ENCODE measurements at places on chromosomes 3 and 15.
A peak's percentile ranks its signal among the peaks of the same experiment; 100 is the strongest.

DNA sequence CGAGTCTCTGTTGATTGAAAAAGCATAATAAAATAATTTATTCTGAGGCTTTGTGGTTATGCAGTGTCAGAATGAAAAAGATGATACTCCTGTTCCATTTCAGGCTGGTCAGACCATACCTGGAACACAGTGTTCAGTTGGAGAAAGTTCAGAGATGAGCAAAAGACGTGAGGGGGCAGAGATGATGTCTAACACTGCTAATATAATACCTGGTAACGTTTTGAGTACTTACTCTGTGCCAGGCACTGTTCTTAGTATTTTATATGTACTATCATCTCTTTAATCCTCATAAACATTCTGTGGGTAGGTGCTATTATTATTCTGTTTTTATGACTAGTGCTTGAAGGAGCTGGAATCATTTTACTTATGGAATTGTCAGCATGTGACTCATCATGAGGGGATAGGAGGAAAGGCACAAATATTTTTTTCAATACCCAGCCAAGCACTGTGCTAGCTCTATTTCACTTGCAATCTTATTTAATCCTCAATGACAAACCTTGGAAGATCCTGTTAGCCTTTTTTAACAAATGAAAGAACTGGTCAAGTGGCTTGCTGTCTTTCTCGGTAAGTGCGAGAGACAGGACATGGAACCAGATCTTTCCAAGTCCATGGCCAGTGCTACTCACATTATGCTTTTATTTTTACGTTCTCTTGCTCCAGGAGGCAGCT is 31.8 kb downstream of the IQGAP1 start:
- no peak for DNase-seq

DNA sequence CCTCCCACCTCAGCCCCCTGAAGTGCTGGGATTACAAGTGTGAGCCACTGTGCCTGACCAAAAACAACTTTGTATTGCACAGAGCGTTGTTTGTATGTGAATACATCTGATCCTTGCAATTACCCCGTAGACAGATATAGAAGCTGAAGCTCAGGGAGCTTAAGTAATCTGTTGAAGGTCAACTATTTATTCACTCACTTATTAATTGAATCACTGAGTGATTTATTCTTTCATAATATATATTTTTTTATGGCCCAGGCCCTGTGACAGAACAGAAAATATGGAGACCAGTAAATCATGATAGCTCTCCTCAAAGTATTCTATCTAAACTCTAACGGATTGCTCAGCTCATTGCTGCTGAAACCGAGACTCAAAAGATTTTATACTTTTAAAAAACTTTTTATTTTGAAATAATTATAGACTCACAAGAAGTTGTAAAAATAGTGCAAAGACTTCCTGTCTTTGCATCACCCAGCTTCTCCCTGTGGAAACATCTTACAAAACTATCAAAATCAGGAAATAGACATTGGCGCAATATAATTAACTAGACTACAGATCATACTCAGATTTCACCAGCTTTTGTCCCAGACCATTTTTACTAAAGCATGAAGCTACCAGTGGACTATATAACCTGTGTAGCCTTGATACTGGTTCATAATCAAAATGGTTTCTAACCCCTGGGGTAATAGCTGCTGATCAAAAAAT is 466.1 kb downstream of the PDCD6IP start:
- no peak for DNase-seq

- DNase-seq, result peak; percentile 77
These were observed 68.6 kb upstream of the ATP13A3 start for GRCh38 chr3:194555175-194556062.

DNA sequence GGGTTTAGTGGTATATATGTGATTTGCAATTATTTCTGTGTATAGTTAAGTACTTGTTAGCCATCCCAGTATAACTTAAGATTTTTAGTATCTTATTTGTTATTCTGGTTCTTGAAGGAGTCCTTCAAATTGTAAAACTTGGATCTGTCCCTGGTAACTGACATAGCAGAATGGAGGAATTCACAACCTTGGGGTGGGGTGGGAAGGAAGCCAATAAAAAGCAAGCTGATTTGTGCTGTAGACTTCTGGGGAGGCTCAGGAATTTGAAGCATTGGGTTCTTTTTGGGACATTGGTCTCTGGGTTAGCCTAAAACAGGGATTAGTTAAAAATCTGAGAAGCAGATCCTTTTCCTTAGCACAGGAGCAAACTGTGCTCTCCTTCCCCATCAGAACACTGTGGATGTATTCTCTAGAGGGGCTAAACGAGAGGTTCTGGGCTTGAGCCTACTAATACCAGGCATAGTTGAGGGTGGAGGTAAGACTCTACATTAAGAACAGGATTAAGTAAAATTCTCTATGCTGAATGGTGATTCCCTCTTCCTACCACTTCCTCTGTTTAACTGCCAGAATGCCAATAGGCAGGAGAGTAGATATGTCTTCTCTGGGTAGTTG is 42.2 kb downstream of the GMPS start:
- DNase-seq, result no peak

- no peak for DNase-seq
These were observed 56.1 kb downstream of the SLC12A8 start for GRCh38 chr3:125156456-125156855.

- DNase-seq, result peak; percentile 14
These were observed 7.7 kb downstream of the PLSCR1 start for GRCh38 chr3:146536681-146537080.

DNA sequence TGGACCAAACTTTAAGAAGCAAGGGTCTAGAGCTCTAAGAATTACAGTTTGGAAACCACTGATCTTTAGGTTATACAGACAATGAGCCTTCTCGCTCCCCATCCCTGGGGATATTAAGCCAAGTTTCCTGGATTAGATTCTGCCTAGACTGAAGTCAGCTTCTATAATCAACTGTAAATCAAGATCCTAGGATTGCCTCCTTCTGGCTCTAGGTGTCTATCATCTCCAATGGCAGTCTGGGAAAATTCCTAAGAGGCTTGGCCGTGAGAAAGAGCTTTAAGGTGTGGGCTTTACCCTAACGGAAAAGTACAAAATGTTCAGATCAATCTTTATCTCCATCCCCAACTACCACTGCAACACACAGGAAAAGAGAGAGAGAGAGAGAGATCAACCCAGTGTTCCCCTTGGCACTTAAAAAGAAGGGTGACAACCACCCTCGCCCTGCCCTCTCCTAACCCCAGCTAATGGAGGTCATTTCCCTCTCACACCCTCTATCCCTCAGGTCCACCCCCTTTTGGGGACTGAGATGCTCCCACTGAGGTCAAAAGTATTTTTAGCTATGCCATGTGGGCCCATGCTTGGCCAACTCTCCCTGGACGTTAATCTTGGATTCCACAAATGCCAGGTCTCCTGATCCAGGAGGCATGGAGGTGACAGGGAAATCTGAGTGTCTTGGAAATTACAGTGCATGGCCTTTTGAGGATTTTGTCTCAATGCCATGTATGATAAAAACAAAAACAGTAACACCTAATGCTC is 202.8 kb upstream of the BCL6 start:
- DNase-seq, result no peak

GRCh38 chr3:52063026-52063723 is 6.8 kb upstream of the DUSP7 start:
- DNase-seq, result no peak

GRCh38 chr3:6287088-6287875 is 573.6 kb upstream of the GRM7 start:
- DNase-seq, result no peak

- no peak for DNase-seq
These were observed 30.3 kb upstream of the POLG start for GRCh38 chr15:89364741-89365450.

DNA sequence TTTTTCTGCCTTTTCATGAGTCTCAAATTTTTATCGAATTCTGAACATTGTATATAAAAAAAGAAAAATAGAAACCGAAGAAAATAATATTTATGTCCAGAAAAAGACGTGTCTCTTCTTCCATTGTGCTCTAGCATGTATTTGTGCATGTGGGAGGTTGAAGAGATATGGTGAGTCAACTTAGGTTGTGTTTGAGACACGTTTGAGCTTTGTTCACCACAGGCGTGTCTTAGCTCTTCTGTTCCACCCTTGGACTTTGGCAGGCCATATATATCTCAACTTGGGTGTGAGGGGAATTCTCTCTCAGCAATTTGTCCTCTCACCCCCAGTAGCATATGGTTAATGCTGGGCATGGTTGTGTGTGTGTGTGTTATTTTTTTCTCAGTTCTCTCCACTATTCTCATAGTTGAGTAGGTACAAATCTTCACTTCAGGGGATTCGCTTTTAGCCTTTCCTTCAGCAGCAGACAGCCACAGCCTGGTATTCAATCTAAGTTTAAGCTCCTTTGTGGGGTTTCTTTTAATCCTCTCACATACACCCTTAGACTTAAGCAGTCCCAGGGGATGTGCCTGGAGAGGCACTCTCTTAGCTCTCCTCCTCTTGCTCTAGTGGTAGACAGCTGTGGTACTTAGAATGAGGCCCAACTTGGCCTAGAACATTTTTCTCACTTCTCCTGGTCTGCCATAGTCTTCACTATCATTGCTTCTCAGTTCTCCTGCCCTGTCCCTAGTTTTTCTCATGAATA is 286.5 kb upstream of the RBMS3 start:
- DNase-seq, result no peak

GRCh38 chr3:102715030-102715697 is 280.3 kb downstream of the ZPLD1 start:
- DNase-seq, result no peak

DNA sequence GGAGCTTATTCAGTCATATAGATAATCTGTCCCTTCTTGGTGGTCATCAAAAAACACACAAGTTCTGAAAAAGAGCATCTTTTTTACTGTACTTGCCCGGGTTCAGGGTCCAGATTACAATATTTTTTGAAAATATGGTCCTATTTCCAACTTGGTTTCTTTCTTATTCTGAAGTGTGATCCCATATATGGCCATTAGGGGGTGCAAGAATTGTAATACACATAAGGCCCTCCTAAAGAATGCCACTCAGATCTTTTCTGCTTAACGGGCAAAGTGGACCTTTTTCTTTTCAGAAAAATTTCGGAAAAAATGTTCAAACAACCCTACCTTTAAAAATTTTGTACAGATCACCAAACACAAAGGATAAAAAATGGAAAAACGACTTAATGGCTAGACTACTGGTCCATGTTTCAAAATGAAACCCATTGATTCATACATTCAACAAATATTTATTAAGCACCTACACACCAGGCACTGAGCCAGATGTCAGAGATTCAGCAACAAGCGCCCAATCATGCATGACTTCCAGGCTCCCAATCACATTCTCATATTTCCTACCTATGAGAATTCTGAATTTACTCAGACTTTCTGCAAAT is 102.0 kb upstream of the MYRIP start:
- DNase-seq, result peak; percentile 61

- peak; percentile 46 for DNase-seq
These were observed 17.5 kb downstream of the PPP2R3A start for GRCh38 chr3:135982922-135983581.

- no peak for DNase-seq
These were observed 1.1 kb upstream of the NPHP3 start for GRCh38 chr3:132723024-132723950.

DNA sequence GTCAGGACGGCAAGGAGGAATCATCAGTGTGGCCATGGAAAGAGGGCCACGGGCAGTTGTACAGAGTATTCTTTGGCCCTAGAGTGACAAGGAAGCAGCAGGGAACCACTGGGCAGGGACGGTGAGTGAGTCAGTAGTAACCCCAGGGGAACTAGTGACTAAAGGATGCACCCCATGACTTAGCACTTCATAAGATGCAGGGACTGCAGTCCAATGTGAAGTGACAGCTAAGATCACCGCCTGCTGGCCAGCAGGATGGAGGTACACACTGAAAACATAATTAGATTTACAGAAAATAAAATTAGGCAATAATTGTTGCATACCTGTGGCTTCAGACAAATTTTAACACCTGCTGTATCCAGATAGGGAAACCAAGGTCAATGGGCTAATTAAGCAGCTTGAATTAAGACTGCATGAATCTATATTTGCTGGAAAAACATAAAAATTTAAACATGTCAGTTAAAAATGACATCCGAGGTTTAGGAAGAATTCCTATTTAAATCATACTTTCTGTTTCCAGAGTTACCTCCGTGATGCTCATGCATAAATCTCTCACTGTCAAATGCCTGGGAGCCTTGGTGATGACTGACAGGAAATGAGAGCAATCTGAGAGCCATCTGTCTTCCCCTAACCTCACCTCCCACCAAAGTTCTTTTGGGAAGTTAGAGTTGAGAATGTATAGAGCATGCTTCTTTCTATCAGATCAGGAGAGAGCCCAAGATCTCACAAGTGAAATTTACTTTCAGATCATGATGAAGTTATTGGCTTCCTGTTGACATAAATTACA is 56.5 kb downstream of the DCLK3 start:
- DNase-seq, result no peak

- DNase-seq, result no peak
These were observed 55.3 kb downstream of the CLDN1 start for GRCh38 chr3:190266913-190267290.

DNA sequence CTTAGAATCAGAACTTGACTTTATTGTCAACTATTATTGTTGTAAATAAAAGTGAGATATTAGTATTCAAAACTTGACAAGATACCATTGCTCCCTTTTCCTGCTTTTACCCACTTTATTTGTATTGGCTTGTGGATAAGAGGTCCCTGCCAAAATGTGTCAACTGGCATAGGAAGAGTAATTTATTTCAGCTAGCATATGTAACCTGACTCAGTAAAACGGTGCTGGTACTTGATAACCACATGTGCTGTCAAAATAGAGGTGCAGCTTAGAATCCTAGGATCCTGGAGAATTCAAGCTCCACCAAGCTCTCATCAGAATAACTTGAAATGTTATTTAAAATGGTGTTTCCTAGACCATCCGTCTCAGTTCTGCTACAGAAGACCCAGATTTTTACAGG is 90.2 kb upstream of the TGFBR2 start:
- peak; percentile 77 for DNase-seq

GRCh38 chr3:40337136-40338108 is 27.9 kb downstream of the EIF1B start:
- no peak for DNase-seq
